ENCODE measurements at places on chromosomes 5 and 9.

DNA sequence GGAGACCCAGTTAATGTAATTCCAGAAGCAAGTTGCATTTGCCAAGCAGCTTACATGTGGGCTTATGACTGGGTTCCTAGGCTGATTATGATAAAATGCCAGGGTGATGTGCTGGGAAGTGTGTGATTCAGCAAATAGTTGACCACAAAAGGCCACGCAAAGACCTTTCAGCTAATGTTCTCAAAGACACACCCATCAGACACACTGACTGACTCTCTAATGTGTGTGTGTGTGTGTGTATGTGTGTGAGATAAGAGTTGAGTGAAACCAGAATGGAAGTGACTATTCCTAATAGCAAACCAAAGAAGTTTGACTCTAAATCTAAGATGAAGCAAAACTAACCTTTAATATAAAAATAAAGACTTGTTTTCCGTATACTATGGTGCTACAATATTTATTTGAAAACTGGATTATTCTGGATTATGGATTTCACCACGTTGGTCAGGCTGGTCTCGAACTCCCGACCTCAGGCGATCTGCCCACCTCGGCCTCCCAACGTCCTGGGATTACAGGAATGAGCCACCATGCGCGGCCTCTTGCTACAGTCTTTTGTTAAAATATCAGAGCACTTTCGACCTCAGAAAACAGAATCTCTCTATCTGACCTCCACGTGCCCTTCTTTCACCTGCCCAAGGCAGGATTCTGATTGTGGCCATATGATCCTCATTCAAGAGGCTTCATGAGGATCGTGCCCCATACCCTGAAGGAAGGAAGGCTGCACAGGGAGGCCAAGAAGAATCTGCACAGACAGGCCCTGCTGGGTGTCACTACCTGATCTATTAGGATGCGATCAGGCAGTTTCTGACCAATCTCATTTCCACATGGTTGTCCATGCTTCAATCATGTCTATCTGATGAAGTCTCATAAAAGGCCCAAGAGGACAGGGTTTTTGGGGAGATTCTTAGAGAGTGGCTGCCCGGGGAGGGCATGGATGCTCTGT, 75.6 kb downstream of the USP20 start:
- peak; percentile 45 for DNase-seq

- no peak for DNase-seq
Observed at GRCh38 chr5:14316471-14316870, 173.3 kb downstream of the TRIO start.

DNA sequence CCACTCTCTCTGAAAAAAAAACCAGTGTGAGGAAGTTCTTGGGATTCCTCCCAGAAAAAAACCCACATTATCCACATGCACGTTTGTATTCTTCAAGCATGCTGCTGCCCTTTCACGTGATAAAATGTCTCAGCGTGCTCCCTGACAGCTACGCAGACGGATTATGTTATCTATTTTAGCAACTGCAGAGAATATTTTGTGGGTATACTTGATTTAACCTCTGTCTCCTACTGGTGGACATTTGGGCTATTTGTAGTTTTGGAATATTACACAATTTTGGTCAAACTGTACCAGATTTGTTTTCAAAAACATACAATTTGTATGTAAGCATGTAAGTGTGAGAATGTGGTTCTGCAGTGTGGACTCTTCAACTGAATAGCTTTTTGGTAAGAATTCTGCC, 10.7 kb downstream of the PRRC2B start:
- DNase-seq: no peak

DNA sequence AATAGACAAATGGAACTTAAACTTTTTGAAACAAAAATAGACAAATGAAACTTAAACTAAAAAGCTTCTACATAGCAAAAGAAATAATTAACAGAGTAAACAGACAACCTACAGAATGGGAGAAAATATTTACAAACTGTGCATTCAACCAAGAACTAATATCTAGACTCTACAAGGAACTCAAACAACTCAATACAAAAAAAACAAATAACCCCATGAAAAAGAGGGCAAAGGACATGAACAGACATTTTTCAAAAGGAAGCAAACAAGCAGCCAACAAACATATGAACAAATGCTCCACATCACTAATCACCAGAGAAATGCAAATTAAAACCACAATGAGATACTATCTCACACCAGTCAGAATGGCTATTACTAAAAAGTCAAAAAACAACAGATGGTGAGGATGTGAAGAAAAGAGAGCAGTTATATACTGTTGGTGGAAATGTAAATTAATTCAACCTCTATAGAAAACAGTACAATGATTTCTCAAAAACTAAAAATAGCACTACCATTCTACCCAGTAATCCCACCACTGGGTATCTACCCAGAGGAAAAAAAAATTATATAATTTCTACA, 170.8 kb upstream of the RGMB start:
- no peak for DNase-seq

GRCh38 chr9:37554318-37554717, 21.9 kb downstream of the FBXO10 start:
- DNase-seq: no peak

DNA sequence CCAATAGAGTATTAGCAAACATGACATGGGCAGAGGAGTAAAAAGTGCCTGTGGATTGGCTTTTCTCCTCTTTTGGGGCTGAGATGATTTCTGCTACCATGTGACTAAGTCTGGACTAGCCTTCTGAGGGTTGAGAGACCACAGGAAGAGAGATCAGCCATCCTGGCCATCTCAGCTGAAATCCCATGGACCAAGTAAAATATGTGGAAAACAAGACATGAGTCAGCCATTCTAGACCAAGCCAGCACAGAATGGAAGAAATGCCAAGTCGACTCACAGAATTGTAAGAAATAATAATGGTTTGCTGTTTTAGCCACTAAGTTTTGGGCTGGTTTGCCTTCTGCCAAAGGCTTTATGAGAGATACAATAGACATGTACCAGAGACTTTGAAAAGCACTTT, 377.8 kb downstream of the CHSY3 start:
- no peak for DNase-seq

GRCh38 chr5:158538506-158539074, 561.1 kb downstream of the EBF1 start:
- DNase-seq: no peak

GRCh38 chr5:132371603-132371994, 2.1 kb downstream of the SLC22A5 start:
- DNase-seq: no peak

DNA sequence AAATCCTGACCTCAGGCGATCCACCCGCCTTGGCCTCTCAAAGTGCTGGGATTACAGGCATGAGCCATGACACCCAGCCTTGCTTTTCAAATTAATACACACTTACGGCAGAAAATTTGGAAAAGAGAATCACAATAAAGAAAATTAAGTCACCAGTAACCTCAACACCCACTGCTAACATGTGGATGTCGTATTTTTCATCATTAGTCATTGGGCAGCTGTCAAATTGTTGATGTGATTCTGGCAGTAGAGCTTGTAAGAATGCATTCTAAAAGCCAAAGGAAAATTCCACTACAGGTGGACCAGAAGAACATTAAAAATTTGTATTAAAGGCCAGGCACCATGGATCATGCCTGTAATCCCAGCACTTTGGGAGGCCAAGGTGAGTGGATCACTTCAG, 237.3 kb upstream of the TUT7 start:
- no peak for DNase-seq

DNA sequence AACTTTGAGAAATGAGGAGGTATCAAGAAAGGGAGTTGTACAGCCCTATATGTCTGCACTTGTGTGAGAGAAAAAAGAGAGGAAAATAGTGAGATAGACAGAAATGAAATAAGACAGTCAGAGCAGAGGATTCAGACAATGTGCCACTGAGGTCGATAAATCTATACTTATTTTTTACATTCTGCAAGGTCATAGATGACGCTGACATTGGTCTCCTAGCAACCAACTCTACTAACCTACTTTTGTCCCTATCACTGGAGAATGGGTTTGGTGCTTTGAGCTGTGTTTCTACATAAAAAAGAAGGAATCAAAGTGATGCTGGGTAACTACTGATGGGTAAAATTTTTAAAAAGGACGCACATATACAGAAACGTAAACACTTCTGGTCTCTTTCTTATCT, 573.3 kb upstream of the RORB start:
- DNase-seq: no peak

- no peak for DNase-seq
Observed at GRCh38 chr9:112856200-112856599, 34.5 kb downstream of the SLC46A2 start.

- peak; percentile 88 for DNase-seq
Observed at GRCh38 chr9:89602978-89603766, 1.6 kb upstream of the GADD45G start.

DNA sequence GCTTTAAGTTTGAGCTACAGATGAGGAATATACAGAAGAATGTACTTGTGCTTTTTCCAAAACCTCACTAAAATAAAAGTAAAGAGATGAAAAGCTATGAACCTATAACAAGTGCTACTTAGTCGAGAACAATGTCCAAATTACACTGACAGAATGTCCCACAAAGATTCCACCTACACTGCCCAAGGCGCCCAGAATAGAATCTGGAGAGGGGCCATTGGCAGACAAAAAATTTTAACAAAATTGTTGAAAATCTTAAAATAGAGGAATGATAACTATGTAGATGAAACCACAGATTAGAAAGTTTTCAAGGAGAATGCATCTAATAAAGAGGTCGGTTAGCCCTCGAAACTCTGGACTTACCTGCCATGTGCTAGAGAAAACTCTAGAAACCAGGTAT, 235.3 kb downstream of the CETN3 start:
- DNase-seq: no peak

DNA sequence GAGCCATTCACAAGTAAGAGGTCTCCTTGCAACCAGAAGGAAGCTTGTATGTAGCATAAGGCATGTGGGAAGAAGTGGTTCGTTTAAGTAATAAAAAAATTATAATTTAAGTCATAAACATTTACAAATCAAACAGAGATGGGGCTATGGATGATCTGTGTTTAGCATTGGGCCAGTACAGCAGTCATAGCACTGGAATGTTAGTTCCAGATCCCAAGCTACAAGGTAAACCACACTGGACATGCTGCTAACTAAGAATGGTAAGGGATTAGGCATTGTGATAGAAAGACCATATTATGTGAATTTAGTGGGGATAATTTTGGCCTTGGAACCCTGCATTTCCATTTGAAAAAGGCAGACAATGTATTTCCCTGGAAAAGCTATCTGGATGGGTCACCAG, 170.4 kb upstream of the KCNN2 start:
- DNase-seq: no peak

DNA sequence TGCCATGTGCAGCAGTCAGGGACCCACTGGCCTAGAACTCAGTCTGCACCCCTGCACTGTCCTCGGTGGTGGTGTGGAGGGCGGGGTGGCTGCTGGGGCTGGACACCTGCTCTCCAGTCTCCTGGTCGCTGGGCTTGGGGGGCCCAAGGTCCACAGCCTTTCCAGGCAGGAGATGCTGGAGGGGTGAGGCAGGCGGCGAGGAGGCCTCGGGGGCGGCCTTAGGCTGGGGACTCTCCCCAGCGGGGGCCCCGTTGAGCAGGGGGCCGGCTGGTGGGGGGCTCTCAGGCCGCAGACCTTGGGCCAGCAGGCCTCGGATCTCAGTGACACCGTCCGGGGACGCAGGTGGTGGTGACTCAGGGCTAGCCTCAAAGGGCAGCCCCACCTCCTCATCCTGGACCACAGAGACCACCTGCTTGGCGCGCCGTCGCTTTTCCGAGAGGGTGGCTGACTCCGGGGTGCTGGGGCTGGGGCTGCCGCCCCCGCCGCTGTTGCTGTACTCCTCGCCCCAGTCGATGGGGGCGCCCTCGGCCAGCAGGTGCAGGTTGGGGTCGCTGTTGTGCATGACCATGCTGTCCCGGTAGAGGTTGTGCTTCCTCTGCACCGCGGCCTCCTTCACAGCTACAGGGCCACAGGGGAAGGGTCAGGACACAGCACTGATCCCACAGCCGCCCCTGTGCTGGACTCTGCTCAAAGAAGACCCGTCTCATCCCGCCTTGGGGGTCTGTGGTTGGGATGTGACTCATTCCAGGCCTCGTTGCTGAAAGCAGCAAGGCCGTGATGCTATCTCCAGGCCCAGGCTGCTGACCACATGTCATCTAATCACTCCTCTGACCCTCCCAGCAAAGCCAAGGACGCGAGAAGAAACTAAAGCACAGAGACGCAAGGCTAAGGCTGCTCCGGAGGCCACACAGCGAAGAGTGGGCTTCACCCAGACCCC, 55.8 kb downstream of the LRSAM1 start:
- no peak for DNase-seq

- DNase-seq: no peak
Observed at GRCh38 chr5:151019331-151019730, 1.1 kb upstream of the GPX3 start.

DNA sequence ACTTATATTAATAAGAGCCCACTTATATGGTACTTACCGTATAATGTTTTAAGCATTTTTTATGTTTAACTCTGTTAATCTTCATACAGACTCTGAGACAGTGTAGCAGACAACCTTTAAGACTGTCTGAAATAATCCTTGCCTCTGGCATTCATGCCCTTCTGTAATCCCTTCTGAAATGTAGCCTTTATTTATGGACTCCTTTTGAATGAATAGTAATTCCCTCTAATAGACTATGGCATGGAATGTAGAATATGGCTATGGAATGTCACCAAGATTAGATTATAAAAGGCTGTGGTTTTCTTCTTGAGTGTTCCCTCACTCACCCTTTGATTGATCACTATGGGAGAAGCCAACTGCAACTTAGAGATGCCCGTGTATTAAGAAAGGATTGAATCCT, 439.4 kb downstream of the SH3GL2 start:
- DNase-seq: no peak

All from stimulated activated CD4-positive, alpha-beta T cell treated with anti-CD3 and anti-CD28 coated beads, Interleukin-1b, Interleukin-23, amount 100 ng/mL, for 48 hours (primary cell).